ENCODE measurements at places on chromosomes 4 and X.

DNA sequence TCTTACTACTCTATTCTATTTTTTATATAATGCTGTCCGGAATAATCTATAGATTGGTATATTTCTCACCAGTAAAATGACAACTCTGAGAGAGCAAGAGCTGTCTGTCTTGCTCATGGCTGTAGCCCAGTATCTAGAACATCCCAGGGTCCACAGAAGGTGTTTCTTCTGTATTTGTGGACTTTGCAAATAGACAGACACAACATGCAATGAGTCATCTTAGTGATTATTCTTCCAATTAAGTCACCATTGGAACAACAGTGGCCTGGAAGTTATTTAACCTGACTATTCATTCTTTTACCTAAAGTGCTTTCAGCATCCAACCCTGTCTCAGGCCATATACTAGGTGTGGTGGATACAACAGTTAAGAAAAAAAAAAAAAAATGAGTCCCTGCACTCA is 179.5 kb downstream of the PPARGC1A start:
- no peak for ATAC-seq

- peak; percentile 91 for ATAC-seq
These were observed 53.8 kb upstream of the TBC1D14 start for GRCh38 chr4:6855692-6856297.

DNA sequence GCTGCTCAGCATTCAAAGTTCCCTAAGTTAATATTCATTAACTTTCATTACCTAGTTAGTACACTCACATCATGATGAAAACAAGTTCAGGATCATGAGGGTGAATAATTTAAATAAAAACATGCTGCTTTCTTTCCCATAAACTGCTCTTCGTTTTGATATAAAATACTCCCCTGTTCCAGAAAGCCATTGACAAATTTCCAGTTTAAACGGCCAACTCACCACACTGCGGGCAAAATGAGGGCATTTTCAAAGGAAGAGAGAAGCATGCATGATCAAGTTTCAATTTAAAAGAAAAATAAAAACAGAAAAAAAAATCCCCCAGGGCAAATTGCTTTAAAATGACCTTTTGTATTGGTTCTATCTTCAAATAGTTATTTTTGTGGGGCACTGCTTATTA is 69.6 kb downstream of the EPHA5 start:
- ATAC-seq = no peak

DNA sequence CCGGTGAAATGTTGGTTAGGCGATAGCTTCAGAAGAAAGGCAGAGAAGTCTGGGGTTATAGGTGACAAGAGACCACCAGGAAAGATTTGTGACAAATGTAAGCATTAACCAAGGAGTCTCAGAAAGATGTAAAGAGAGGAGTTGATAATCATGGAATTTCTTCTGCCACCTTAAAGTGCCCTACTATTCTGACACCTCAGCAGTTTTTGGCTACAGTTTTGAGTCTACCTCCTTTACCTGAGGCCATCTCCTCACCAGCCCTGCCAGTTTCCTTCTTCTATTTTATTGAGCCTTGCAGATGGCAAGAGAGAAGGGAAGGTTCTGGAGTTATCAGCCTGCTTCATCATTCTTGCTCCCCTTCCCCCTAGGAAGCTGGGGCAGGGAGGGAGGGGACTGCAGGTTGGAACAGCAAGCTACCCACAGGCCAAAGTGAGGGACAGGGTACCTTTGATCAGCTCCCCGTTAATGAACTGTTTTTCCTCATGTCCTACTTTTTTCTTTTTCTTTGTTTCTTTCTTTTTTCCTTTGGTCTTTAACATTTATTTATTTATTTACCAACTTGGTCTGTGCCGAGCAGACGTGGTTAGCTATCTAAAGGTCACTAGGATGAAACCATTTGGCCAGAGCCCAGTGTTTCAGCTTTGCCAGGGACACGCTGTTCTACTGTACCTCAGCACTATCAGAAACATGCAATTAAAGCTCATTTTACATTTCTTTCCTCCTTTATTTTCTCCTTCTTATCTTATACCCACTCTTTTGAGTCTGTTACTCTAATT is 438.7 kb upstream of the AR start:
- ATAC-seq = no peak

DNA sequence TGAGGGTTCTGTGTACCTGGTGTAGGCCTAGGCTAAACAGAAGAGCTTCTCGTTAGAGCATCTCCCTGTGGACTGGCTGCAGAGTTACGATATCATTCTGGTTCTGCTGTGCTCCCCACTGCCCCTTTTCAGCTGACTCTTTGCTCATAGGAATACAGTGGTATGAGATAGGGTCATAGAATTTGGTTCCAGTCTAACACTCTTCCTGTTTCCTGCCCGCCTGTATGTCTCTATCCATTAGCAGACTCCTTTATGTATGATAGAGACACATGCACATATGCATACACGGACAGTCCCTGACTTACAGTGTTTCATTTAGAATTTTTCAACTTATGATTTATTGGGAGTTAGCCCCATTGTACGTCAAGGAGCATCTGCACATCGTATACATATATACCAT is 15.3 kb downstream of the RNF4 start:
- ATAC-seq = no peak

GRCh38 chrX:111581086-111581485 is 69.6 kb downstream of the SERTM2 start:
- ATAC-seq = no peak
